Midbrain (tissue), 1 donor: ENCODE measurements at places on chromosomes 12 and 14.

DNA sequence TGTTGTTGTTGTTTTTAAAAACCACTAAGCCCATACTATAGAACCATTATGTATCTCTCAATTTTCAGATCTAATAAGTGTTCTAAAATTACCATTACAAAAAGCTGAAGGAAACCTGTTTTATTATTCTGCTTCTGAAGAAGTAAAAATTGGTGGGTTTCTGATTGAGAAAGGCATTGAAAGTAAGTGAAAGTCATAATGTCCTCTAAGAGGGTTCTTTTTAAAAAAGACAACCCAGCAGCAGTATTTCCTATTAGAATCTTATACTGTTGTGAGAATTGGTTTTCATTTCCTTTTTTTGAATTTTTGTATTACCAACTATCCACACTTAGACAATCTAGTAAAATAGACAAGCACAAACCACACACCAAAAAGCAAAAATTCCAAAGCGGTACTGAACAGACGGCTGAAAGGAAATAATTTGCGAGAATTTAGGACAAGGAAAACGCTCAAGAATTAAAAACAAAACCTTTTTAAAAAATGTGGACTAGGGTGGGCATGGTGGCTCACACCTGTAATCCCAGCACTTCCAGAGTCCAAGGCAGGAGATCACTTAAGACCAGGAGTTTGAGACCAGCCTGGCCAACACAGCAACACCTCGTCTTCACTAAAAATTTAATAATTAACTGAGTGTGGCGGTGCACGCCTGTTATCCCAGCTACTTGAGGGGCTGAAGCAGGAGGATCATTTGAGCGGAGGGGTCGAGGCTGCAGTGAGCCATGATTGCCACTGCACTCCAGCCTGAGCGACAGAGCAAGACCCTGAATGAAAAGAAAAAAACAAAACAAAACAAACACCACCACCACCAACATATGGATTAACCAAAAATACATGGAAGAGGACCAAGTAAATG, 66.7 kb upstream of the AP4S1 start:
- no peak for DNase-seq

- no peak for DNase-seq
Measured at GRCh38 chr14:102027951-102028350, 58.9 kb downstream of the HSP90AA1 start.

DNA sequence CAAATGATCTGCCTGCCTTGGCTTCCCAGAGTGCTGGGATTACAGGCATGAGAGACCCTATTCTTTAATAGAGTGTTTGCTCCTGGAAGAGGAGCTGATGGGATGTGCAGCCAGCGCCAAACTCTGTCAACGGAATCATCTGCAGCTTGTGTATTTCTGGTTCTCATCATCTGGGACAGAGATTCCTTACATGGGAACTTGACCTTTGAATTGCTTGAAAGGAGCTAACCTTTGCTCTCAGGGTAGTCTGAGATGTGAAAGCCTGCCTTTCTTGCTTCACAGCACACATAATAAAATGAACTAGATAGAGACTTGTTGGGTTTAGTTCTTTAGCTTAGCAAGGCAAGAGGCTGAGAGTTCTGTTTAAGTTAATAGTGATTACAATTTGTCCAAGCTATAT, 120.0 kb downstream of the OTOGL start:
- no peak for DNase-seq

- DNase-seq = peak; percentile 82
Measured at GRCh38 chr12:55830601-55831446, 1.4 kb upstream of the DNAJC14 start.

DNA sequence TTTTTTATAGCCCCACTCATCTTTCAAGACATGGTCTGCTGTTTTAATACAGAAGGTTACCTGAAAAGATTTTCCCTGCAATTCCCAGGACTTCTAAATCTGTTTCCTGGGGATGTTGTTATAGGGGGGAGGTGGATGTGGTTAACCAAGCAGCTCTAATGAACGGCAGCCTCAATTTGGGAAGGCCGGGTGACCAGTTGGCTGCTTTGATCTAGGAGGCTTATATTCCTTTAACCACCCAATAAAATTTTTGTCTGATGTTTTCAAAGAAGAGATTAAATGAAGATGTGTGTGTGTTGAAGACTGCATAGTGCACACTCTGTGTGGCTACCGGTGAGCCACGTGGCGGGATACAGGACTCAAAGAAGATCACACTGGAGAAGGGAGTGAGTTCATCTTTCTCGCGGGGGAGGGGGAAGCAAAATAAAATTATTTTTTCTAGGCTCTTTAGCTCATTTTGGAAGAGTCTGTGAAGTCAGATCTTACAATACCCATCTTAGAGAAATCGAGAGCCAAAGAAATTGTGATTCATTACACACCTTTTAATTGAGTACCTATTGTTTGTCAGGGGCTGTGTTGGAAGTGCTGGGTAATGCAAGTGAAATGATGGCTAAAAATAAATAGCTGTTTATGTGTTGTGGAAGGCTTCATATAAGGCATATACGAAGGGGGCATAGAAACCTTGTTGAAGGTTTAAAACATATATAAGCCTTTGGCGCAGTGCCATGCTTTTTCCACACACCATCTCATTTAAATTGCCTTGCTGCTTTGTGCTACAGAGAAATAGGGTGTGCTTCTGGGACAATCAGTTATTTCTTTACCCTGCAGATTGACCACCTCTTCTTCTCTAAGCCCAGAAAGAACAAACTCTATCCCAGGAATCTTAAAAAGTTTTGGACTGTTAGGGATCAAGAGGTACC, 18.5 kb downstream of the ELK3 start:
- DNase-seq = no peak

DNA sequence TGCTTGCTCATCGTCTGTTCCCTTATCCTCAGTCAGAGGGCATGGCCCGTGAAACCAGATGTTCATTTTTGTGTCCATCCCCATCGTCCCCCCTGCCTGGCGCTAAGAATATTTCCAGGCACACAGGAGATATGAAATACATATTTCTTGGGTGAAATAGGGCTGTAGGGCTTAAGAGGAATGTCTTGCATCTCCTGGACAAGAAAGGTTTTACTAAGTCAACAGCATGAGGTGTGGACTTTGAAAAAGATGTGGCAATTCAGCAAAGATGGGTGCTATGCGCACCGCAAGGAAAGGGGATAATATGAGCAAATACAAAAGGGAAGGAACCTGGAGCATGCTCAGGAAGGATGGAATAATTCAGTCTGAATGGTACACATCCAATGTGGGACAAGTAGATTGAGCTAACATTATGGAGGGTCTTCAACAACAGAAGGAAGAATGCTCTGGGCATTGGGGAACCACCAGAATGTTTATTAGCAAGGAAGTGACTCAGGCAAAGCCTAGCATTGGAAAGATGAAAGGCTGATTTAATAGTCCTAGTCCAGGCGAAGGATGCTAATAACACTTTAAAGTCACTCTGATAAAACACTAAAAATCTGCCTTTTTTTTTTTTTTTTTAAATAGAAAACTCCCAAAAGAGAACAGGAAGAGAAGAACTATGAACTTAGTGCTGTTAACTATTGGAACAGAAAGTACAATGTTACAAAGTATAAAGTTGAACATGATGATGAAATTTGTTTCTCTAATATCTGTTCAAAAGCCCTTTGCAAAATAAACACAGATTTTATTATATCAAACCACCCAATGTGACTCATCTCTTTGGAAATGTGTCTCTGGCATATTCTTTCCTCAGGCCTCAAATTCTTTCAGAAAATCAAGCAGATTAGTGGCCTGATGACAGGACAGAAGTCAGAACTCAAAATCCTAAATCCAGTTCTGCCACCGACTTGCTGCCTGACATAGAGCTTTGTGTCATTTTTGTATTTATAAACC, 449.5 kb downstream of the BCAT1 start:
- no peak for DNase-seq
